ENCODE measurements at places on chromosomes 2 and 18.

- no peak for DNase-seq
These were observed at the start of gene GTF2A1L for GRCh38 chr2:48617618-48618017. TSS of gene GTF2A1L (plus strand) at chr2:48617856. CDS start at chr2:48617875, 19 bp downstream.

- DNase-seq, result no peak
These were observed 170.0 kb upstream of the KLHL29 start for GRCh38 chr2:23215016-23215415.

DNA sequence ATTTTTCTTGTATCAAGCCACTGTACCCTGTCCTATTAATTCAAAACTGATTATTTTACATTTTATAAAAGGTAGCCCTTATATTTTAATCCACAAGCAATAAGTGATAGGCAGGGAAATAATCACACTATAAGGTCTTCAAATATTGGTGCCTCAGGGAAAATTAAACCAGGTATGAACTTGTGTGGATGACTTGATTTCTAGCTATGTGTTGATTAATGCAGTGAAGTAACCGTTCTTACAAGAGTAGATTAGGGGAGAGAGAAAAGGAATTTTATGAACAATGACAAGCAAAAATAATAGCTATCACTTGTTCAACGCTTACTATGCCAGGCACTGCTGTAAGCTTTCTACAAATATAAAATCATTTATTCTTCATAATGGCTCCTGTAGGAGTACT lies 199.6 kb downstream of the PTGR3 start:
- DNase-seq, result no peak

GRCh38 chr2:166516712-166517303 lies 22.8 kb upstream of the SCN7A start:
- no peak for DNase-seq

DNA sequence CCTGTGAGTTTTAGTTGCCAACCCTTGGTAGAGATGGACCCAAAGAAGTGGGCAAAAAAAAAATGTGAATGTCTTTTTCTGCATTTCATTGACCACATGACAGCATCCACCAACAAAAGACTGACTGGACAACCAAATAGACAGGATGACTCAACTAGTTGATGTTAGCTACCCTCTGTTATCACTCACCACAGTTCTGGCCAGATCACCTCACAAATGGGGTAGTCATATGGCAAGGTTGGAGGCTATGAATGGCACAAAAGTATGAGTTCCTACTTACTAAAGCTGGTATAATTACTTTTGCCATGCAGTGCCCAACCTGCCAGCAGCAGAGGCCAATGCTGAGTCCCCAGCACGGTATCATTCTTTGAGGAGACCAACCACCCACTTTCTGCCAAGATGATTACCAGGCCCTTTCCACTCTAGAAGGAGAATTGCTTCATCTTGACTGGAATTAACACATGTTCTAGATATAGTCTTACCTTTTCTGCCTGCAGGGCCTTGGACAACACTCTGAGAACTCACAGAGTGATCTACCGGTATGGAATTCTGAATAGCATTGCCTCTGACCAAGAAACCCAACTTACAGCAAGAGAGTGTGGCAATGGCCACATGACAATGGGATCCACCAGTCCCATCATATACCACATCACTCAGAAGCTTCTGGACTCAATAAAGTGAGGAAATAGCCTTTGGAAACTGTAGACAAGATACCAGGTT lies 20.1 kb upstream of the TCF7L1 start:
- no peak for DNase-seq

DNA sequence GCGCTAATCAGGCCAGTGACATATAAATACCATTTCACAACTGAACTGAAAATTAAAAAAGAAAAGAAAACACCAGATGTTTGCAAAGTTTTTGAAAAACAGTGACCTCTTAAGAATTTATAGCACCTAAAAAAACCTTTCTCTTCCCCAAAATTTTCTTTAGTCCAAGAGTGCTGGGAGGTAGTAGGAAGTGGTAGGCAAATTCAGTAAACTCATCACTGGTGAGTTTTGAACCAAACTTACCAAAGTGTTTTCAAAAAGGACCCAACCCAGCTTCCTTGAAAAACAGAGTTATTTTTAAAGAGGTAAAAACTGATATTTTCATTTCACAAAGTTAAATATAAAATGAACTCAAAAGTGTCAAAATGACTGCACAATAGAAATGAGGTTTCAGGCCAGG lies 90.4 kb downstream of the TMEM247 start:
- no peak for DNase-seq

DNA sequence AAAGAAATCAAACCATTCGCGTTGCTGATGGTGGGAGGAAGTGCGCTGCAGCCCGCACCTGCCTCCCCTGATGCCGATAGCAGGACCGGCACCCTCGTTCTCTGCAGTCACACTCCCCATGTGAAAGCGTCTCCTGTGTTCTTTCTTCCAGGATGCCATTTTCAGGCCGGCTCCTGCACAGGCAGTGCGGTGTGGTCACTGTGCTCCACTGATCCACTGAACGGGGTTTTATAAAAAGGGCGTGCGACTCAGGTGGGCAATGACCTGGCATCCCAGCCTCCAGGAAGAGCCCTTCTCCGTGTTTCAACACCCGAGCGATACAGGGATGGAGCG lies 88.3 kb upstream of the SNTG2 start:
- DNase-seq, result no peak

DNA sequence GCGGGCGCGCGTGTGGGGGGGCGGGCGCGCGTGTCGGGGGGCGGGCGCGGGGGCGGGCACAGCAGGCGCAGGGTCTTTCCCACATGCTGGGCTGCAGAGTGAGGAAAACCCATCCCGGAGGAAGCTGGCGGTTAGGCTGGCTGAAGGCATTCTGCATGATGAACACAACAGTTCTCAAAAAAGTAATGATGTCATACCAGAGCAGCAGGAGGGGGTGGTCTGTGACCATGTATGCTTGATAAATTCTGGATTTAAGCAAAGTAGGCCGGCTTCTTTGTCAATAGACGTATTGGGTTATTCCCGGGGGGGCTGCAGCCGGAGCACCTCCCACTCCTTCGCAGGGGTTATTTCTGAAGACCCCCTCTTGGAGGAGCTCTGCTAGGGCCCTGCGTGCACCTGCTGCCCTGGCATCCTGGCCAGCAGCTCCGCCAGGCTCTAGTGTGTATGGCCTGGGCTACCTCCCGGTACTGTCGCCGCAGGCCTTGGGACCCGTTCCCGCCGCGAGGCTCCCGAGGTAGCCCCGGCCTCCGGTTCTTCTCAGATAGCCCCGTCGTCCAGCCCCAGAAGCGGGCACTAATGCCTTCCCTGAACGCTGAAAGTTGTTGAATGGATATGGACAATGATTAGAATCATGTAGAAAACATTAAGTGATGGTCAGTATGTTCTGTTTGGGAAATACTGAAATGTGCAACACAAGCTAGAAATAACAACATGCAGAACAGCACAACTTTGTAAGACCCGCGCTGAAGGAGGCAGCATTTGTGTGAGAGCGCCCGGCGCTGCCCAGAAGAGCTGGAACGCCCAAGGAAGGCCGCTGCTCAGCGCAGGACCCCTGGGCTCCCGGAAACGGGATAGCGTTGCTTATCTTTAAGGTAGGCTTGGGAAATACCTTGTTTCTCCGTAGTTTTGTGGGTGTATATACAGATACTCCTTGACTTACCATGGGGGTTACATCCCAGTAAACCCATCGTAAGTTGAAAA lies 101.4 kb upstream of the RAB6C start:
- no peak for DNase-seq

GRCh38 chr2:117789505-117789904 lies 25.0 kb upstream of the DDX18 start:
- no peak for DNase-seq

DNA sequence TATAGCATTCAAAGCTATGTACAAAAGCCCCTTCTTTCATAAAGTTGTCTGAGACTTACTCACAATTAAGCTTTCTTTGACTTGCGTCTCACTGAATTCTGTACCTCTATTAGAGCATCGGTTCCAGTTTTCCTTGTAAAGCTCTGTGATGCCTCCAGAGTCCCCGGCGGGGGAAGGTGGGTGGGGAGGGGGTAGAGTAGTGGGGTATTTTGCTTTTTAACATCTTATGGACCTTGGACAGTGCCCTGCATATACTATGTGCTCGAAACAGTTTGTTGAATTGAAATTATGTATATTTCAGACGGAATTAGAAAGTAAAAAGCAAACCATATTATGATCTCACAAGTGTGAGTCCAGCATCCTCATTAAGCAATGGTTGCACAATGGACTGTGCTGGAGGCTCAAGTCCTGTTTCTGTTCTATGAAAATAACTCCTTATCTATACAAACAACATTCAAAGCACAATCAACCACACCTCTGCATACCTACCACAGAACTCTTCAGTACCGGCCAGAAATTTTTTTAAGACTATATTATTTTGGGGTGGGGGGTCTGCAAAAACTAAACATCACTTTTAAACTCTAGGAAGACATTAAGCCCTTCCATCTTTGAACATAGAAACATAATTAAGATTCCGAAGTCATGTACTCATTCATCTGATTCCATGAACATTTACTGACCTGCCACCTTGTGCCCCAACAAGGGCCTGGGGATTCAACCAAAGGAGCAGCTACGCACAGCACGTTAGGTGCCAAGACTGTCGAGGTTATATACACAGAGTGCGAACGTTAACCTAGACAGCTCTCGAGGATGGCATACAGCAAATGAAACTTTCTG lies 908 bp downstream of the STAT1 start:
- DNase-seq, result no peak

- no peak for DNase-seq
These were observed 635.0 kb downstream of the ARHGAP15 start for GRCh38 chr2:143764261-143764660.

GRCh38 chr18:59861009-59861408 lies 38.8 kb upstream of the PMAIP1 start:
- DNase-seq, result no peak

- no peak for DNase-seq
These were observed 51.5 kb downstream of the L3MBTL4 start for GRCh38 chr18:6363216-6363615.

GRCh38 chr2:113361051-113361450 lies 76.4 kb upstream of the ZNG1B start:
- DNase-seq, result no peak

DNA sequence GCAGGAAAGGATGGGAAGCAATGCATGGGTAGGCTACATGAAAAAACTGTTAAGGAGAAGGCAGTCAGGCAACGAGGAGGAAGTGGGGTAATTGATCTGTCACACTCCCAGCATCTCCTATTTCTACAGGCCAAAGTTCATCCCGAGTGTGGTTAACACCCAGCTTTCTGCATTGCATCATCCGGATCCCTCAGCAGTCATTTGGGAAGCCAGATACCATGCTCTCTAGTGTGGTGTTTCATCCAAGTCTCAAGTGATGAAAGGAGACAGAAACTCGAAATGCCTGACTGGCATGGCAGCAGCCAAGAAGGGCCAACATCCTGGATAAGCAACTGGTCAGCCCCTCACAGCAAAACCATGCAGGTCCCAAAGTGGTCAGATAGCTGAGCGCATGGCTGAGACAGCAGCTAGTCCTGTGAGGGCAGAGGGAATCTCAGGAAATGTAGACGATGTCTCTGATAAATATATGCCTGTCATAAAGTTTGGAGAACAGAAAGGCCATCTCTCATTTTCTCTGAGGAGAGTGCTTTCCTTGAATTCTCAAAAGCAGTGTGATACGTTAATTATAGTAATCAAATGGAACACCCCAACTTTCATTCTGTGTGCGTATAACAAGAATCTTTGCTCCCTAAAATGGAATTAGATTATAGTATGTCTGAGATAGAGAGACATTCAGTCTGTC lies 24.8 kb upstream of the HNRNPA3 start:
- DNase-seq, result no peak

DNA sequence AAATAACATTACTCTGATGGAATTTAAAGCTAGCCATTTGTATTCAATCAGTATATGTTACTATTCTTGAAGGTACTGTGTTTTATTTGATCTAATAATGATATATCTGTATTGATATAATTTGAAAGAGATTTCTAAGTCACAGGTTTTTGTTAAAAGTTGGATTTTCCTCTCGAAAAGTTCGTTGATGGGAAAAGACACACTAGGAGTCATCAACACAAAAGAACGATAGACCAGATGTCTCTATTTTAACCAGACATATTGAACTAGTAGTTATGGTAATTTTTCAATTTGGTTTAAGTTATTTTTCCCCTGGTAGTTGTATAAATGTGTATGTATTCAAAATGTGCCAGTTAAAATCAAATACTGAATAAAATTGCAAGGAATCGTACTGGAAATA lies 2.5 kb downstream of the ASXL3 start:
- no peak for DNase-seq

- DNase-seq, result no peak
These were observed 47.8 kb upstream of the CAB39 start for GRCh38 chr2:230664844-230665243.

DNA sequence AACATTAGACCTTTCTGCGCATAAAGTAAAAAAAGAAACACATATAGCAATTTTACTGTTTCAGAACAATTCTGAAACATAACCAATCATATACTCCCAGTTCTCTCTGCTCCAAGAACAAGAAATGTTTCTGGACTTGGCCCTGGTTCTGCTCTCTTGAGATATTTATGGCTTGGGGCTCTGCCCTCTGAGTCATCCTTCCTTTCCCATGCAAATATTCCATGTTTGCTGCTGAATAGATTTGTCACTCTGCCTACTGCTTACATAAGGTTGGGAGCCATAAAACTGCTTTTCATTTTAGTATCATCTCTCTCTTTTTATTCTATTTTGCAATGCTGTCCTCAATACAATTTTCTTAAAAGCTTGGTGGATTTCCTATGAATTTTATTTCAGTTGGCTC lies 499.6 kb upstream of the ACVR2A start:
- DNase-seq, result no peak

DNA sequence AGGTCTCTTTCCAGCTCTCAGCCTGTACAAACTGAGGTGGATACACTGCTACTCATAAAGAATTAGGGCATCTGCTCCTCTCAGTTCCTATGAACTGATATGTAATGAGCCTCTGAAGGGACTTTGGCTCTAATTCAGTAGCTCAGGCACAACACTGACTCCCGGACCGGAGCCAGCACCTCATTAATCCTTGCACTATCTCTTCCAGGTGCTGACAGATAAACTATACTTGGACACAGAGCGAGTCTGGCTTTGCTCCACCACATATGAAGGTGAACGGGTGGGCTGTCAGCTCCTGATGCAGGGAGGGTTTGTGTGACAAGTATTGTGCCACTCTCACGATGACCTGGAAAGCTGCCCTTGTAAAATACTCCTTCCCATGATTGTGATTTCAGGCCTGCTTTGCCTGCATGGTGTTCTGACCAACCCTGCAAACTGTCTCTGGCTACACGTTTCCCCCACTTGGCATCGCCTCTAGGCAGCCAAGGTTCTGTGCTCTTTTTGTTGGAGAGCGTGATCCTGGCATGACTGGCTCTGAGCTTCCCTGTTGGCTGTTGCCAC lies 111.6 kb upstream of the LMAN1 start:
- DNase-seq, result no peak

DNA sequence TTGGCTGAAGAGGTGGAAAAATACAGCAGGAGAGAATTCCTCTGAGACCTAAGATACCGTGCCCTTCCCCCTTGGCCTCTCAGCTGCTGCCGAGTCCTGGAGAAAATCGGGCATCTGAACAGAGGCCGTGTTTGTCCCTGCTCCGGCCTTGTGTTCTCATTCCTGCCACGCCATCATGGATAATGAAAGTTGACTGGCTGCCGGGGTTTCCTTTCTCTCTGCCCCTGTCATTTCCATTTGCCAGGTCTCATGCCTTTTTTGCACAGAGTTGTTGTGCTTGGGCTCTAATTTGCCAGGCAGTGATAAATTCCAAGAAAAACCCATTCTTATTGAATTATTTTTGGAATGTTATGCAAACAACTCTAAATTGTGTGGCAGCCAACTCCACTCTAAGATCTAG lies 496.9 kb upstream of the TNP1 start:
- no peak for DNase-seq

Measured in BJ (cell line).